ENCODE measurements at places on chromosomes 3 and 15. TPM values are rescaled to one million over a fixed set of nuclear protein-coding genes. Genes with fewer than 3 reads are reported as not detected.

DNA sequence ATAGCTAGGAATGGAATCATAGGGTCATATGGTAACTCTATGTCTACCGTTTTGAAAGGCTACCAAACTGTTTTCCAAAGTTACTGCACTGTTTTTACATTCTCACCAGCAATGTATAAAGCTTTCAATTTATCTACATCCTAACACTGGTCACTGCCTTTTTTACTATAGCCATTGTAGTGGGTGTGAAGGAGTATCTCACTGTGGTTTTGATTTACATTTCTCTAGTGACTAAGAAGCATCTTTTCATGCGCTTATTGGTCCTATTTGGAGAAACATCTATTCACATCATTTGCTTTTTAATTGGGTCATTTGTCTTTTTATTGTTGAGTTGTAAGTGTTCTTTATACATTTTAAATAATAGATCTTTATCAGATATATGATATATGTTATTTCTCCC lies 53.3 kb downstream of the PIK3R4 start:
- no peak for DNase-seq

- no peak for DNase-seq
Observed at GRCh38 chr15:69880571-69881301, 217.0 kb downstream of the TLE3 start.

DNA sequence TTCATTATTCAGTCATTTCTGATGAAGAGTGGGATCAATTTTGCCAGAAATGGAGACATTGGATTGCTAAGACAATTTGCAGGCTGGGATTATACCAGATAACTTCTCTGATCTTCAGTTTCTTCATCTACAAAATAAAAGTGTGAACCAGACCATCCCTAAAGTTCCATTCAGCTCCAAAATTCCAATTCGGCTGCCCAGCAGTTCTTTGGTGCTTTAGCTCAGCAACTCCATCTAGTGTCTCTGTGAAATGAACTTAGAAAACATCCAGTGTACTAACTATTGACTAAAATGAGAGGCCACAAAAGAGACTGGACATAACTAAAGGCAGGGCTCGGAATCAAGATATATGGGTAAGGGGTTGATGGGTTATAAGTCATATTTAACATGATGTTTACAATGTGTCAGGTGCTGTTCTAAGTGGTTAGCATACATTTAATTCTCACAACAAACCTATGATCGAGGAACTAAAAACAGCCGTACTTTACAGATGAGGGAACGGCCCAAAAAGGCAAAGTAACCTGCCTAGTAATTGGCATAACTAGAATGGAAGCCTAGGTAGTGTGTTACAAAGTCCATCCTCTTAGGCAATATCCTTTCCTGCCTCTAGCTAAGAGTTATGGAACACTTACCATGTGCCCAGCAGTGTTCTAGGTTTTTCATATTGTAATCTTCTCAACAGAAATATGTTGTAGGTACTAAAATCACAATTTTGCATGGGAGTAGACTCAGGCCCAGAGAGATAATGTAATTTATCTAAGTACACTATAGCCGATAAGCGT lies 17.0 kb downstream of the THAP10 start:
- DNase-seq = peak; percentile 79

DNA sequence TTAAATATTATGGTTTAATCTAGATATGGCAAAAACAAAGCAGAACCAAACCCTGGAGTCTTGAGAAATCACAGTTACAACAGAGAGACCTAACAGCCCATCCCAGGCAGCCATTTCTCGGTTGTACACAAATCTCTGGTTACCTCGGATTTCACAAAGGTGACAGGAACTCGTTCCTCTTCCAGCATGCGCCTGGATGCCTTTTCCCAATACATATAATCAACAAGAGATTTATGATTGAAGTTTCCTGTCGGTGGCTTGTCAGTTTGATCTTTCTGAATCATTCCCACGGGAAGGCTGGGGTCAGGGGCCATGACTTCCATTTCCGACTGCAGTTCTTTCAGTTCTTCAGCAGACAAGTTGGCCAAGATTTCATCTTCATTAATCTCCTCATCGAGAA lies 445 bp downstream of the LMOD3 start:
- DNase-seq = no peak

DNA sequence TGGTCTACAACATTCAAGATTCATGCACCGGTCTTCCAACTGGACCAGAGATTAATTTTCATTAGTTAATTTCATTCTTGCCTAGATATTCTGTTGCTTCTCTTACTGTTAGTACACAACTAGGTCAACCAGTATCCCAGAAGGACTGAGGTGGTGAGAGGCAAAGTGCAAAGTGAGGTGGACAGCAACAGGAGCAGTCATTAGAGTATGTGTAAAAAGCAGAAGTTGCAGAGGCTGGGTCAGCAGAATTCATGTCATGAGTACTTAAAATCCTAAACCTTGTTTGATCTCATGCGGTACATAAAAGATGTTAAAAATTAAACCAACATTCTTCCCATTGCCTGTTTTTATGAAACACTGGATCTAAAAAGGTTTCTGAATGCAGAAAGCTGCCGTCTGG lies 46.7 kb downstream of the PARP14 start:
- DNase-seq = no peak

GRCh38 chr3:127172211-127172610 lies 20.7 kb upstream of the PRR23E start:
- DNase-seq = no peak

GRCh38 chr3:175748087-175748730 lies 889.1 kb downstream of the NAALADL2 start:
- DNase-seq = peak; percentile 5

DNA sequence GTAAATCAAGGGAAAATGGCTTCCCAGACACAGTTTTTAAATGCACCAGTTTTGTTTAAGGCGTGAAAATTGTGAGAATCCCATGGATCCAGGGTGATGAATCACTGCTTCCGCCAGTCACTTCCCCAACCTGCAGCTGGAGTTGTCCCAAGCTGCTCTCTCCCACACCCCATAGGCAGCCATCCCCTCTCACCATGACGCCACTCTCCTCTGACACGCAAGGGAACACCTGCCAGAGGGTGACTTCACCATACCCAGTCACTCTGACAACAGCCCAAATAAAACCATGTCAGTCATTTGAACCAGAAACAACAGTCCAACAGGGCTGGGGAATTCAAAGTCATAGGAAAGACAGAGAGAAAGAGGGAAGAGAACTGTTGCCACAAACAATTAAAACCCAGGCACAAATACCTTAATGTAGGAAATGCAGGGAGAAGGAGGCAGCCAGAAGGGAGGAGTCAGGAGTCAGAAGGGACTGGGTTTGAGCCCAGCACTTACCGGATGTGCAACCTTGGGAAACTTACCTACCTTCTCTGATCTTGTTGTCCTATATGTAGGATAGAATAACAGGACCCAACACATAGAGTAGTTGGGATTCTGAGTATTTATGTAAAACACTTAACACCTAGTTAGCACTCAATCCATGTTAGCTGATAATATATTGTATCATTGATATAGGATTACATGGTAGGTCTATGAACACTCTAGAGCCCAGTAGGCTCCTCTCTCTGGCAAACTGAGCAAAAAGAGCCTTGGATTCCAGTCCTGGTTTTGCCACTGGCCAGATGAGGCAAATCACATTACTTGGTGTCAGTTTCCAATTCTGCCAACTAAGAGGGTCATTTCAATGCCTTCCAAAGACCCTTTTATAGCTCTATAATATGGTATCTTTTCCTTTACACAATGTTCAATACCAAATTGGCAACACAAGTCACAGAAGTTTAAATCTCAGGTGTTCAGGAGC lies 326.3 kb upstream of the ICE2 start:
- DNase-seq = peak; percentile 49

DNA sequence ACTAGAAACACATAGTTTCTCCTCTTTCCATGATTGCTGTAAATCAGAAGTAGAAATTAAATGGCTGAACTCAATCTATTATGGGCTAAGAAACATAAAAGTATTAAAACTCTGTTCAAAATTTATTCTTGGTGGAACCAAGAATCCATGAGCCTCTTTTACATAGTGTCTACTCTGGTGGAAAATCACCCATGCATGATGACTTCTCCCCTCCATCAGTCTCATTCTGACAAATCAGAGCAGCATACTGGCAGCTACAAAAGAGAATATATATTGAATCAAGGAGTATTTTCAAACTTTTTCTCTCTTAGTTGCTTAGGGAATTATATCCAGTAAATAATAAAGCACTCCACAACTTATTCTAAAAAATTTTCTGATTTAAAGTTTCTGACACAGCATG lies 536.9 kb upstream of the CCDC54 start:
- no peak for DNase-seq

DNA sequence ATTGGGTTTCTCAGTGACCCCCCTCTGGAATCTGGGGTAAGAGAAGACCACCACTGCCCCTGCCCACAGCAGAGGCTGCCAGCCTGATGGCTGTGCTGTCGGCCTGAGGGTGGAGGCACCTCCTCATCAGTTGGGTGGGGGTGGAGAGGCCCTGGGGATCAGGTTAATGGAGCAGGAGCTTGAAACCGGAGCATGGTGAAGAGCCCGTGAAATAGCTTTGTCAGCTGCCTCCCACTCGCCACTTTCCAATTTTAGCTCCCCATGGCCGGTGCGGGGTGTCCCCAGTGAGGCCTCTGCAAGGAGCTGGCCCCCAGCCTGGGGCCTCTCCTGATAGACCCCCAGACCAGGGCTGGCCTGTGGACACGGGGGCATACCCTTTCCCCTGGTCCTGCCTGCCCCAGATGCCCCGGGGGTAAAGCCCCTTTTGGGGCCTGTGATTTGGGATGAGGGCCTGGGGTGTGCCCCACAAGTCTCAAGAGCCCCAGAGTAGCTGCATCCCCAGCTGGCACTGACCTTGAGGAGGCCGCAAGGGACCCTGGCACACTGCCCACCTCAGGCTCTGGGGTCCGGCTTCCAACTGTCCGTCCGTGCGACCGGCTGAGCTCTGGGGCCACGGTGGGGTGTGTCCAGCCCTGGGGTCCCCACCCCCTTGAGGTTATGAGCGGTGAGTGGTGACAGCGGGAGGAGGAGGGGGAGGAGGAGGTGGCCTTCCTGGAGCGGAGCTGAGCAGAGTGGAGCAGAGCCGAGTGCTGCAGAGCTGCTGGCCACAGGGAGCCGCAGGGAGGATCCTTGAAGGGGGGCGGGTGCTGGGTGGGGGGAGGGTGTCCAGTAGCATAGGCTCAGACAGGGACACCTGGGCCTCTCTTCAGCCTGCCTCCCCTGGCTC lies at the start of gene HHATL:
HHATL (minus strand) TSS at position 733 of the 886 bp plus-strand sequence. CDS start 1,972 bp downstream, outside the sequence.
- no peak for DNase-seq

GRCh38 chr15:68204361-68204760 lies 771 bp downstream of the CALML4 start:
- no peak for DNase-seq

DNA sequence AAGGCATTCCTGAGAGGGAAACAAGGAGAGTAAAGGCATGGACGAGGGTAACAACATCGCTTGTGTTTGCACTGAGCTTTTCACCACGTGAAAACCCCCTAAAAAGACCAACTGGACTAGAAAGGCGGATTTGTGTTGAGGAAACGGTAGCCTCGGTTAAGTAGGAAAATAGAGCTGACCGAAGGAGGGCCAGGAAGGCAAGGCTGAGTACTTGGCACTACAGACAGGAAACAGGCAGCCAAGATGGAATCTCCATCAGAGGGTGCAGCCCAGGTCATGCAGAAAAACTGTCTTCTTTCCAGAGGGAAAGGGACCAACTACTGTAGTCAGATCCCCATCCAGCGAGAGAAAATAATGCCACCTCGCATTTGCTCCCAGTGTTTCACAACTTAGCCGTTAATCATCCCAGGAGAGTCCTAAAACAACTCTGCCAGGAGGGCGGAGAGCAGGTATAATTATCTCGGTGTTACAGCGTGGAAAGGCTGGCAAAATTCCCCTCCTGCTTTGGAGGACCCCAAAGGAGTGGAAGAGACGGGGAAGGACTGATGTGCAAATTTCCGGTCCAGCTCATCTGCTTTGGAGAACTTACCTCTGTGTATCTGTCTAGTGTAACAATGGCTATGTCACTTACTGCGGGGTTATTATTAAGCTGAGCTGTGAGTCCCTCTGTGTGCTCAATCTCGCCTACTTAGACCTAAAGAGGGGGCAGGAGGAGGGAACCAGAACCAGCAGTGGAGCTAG lies 77.2 kb downstream of the MYO1E start:
- no peak for DNase-seq

- peak; percentile 35 for DNase-seq
Observed at GRCh38 chr3:24680214-24680967, 185.7 kb upstream of the THRB start.

- peak; percentile 74 for DNase-seq
Observed at GRCh38 chr15:98503970-98504369, 144.4 kb upstream of the IGF1R start.

GRCh38 chr3:48226939-48227338 lies 3.6 kb downstream of the CAMP start:
- DNase-seq = no peak

DNA sequence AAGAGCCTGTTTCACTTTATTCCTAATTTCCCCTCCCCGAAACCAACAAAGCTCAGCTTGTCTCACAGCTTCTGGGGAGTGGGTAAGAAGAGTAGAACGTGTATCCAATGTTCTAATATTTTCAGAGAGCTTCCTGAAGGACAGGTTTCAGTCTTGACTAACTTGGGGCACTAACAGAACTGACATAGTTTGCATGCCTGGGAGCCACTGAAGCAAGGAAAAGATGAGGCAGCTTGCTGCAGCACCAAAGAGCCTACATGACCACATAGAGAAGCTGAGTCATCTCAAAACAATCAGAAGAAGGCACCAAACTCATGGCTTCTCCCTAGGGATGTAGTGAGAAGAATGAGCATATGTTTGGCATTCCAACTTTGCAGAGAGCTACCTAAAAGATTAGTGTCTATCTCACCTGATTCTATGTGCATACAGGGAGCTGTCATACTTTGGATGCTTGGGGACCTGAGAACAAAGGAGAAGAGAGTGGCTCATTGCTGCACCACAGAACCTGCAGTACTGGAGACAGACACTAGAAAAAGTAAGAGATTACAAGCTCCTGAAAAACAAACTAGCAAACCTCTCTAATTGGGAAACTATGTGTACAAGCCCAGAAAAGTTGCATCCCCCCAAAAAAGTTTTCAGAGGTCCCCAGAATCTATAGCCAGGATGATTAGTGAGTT lies 86.9 kb downstream of the DCLK3 start:
- peak; percentile 81 for DNase-seq

UROC1 gene
- not detected for total RNA-seq

EFCC1 gene
- not detected for total RNA-seq

SEC61A1 gene
- 406 TPM for total RNA-seq

SLITRK3 gene
- not detected for total RNA-seq

TUSC7 gene
- total RNA-seq = not detected

UBE2E2 gene
- 49.1 TPM for total RNA-seq

ACTL6A gene
- 72.8 TPM for total RNA-seq

EPHB3 gene
- 4.7 TPM for total RNA-seq

IL16 gene
- 1.4 TPM for total RNA-seq

SV2B gene
- not detected for total RNA-seq

INSYN1 gene
- total RNA-seq = 1.2 TPM

ATP10A gene
- total RNA-seq = 4.4 TPM

ECT2 gene
- 70.8 TPM for total RNA-seq

MORC1 gene
- total RNA-seq = not detected

PYGO1 gene
- total RNA-seq = 21.2 TPM
